Osteoblast (primary cell): ENCODE measurements at places on chromosomes 5 and 9. TPM values are rescaled to one million over a fixed set of nuclear protein-coding genes. Genes with fewer than 3 reads are reported as not detected.

Gene ANKRD18A
- total RNA-seq: under 0.01 TPM in 1 of 2 replicates, not detected in the other

Gene LHFPL2
- 63.6 and 64.4 TPM in 2 replicates for total RNA-seq

- no peaks in the 10 kb centered on the region for H3K4me1 ChIP-seq
- H3K4me3 ChIP-seq: no peak overlapping the region
- no peak overlapping the region for H3K27ac ChIP-seq
- no peak for DNase-seq
- H3K36me3 ChIP-seq: no peaks in the 10 kb centered on the region
These were observed 301.7 kb upstream of the PCSK5 start for GRCh38 chr9:75588808-75589207.

- no peak for DNase-seq
- no peak overlapping the region for H3K27ac ChIP-seq
- no peaks in the 10 kb centered on the region for H3K4me1 ChIP-seq
- no peaks in the 10 kb centered on the region for H3K36me3 ChIP-seq
- H3K4me3 ChIP-seq: no peak overlapping the region
- H3K27me3 ChIP-seq: no peaks in the 10 kb centered on the region
These were observed 51.3 kb downstream of the ARL15 start for GRCh38 chr5:54259090-54259489.
